ENCODE measurements at places on chromosomes 3 and 15.

GRCh38 chr3:102712896-102713295 is 278.1 kb downstream of the ZPLD1 start:
- no peak for DNase-seq

GRCh38 chr15:72888811-72889210 is 105.3 kb upstream of the ADPGK start:
- DNase-seq: no peak

DNA sequence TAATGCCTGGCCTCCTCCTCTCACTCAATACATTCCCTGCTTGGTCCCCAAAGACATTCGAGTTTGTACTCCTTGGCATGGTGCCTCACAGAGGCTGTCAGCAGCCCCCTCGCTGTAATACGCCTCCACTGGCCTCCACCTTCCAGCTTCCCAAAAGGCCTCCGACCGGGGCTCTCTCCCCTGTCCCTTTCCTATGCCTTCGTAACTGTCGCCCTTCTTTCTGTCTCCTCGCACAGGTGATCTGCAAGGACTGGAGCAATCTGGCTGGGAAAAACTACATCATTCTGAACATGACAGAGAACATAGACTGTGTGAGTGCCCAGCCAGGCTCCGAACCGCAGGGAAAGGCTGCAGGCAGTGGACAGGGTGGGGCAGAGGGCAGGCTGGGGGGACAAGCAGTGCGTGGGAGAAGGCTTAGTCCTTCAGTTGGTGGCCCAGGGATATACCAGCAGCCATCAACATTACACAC is 10.7 kb upstream of the ABTB1 start:
- no peak for DNase-seq

DNA sequence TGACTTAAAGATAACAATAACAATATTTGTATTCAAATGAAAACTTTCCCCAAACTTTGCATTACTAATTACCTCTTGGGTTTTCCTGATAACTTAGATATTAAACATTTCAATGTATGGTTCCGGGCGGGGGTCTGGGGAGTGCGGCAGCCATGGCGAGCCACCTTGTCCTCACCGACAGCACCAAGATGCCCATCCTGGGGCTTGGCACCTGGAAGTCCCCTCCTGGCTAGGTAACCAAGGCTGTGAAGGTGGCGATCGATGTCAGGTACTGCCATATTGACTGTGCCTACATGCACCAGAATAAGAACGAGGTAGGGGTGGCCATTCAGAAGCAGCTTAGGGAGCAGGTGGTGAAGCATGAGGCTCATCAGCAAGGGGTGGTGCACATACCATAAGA is 478.7 kb downstream of the CNTN3 start:
- DNase-seq: no peak

DNA sequence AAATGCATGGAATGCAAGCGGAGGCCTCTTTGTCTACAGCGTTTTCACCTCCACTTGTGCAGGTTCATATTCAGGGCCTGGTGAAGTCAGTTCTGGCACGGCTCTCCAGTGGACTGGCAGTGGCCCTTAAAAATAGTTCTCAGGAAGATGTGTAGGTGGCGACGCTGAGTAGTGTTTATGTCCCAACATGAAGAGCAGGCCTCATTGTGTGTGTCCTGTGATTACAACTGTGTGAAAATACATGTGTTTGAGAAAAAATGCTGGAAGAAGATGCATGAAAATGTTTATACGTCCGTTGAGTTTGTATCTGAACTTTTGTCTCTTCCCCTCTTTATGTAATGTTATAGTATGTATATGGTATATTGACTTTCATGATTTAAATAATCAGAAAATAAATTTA is 7.2 kb downstream of the LIPC start:
- DNase-seq: peak; percentile 32

GRCh38 chr15:54582863-54583643 is 604.8 kb downstream of the UNC13C start:
- DNase-seq: no peak

- no peak for DNase-seq
Observed at GRCh38 chr3:73718326-73719110, 93.8 kb upstream of the PDZRN3 start.

- DNase-seq: no peak
Observed at GRCh38 chr3:156273111-156273694, 152.8 kb downstream of the KCNAB1 start.

GRCh38 chr3:28948685-28949084 is 332.2 kb upstream of the RBMS3 start:
- DNase-seq: no peak

DNA sequence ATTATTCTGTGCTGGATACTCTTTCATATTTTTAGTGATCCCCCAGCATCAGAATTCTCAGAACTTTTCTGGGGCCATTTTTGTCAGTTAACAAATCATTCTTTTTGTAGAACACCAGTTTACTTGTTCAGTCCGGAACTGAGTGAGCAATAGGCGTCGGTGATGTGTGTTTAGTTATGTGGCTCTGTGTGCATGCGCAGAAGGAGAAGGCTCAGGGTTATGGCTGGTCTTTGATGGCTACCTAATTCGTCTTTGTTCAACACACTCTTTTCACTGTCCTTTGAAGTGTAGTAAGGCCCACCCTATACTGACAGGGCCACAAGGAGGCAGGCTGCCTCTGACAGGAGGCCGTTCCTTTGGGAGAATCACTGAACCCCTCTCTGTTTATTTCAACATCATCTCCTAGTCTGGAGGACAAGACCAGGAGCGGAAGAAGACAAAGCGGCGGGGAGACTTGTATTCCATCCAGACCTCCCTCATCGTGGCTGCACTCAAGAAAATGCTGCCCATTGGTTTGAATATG is 158.2 kb upstream of the CHRM5 start:
- no peak for DNase-seq

GRCh38 chr15:74584779-74585178 is 30.9 kb upstream of the CLK3 start:
- DNase-seq: no peak

DNA sequence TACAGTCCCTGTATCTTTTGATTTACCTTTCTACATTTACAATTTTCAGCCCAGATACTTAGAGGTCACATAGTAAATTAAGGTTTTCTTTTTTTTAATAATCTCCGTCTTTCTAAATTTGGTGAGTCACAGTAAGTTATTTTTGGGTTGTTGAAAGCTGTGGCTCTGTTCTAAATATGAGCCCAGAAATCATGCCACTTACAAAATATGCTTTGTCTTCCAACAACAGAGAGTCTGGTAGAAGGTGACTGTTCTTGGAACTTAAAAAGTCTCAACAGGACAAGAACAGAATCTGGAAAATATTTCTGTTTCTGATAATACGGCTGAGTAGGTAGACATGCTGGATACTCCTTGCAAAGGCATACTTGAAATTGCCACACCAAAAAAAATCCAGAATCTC is 16.0 kb downstream of the GOLGA8S start:
- DNase-seq: no peak

DNA sequence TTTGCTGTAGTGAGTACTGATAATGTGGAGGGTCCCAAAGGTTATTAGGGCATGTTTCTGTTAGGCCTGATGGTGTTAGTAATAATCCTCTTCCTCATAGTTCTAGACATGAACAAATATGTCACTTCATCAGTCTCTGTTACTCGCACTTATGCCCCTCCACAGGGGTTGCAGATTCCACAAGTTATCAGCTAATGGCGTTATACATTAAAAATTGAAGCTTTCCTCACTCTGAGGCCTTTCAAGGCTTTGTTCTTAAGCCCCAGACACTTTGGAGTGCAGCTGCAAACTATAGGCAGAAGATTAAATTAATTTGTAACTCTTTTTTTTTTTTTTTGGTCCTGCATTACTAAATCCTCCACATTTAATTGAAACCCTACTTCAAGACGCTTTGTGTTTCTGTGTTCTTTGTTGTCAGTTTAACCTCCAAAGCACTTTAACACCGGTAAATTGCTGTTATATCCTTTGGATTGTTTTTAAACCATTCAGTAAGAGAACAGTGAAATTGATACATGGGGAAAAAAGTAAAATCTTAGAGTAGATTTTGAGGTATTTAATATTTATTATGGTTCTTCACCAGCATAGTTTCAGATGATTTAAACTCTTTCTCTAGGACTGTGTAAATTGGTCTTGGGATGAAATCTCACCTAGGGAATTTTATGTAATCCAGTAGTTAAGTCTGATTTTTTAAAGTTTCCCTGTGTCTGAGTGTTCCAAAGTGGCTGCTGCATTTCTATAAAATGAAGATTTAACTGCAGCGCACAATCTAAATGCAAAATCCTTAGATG is 103.1 kb upstream of the SKOR1 start:
- DNase-seq: no peak

DNA sequence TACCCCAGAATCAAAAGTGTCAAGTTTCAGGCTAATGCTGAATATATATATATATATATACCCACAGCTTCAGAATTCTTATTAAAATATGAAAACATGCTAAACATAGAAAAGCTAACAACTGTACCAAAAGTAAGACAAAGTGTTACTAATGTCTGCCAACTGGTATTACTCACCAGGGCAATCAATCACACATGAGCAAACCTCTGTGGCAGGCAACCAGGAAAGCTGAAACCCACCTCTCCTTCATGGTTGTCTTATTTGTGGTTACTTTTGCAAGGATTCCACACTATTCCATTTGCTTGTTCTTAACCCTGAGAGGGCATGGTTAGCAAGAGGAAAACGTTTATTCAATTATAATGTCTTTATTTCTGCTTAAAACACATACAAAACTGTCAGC is 512.3 kb upstream of the MDFIC2 start:
- DNase-seq: no peak

DNA sequence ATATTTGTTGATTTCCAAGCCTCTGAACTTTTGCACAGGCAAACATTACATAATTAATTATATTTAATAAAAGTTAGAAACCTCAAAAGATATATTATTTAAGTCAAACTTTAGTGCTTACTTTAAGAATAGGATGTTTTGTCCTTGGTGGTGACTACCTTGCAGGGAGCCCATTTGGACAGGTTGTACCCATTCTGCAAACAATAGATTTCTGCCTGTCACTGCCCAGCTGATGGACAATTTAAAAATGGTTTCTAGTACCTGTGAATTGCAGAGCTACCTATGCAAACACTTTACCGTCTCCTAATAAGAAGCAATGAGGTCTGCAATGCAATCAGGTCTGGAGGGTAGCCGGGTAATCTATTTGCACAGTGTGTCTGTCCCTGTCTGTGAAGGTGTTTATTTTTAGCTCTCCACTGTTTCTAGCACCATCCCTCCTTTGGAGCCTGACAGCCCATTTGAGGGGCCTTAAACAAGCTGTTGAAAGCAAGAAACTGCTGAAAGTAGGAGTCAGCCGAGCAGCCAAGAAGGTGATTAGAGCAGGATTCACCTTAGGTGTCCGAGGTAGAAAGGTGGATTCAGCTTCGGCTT is 556.2 kb upstream of the CFAP20DC start:
- DNase-seq: no peak

GRCh38 chr3:56976651-56977560 is 83.6 kb upstream of the SPATA12 start:
- DNase-seq: no peak

DNA sequence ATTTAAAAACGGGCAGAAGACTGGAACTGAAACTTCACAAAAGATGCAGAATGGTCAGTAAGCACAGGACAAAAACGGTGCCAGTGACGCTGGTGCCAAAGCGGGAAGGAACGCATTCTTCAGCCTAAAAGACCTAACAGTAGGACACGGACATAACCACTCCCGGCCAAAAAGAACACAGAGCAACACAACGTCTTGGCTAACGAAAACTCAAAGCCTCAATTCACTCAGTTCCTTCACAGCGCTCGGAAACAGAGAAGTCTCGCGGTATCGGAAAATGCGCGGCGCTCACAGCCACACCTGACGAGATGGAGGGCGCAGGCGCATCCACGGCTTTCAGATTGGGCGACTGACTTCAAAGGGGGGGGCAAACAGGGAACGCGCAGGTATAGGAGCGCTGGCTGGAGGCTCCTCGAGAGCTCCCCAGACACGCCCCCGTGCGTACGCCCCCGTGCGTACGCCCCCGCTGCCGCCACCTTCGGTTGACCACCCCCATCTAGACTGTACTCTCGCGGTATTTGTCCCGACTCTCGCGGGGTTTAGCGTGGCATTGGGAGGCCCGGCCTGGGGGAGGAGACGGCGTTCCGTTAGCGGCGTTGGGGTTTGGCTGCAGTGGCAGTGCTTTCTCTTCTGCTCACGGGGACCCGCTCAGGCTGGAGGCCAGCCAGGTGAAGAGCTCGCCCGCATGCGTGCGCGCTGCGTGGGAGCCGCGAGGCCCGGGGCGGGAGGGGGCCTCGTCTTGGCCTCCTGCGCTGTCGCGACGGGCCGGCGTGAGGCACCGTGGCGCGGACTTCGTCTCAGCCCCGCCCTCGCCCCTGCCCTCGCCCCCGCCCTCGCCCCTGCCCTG is at the start of gene NKTR:
Gene NKTR, plus strand, starts transcription at position 576 of the 847 bp plus-strand sequence. CDS start 321 bp downstream, outside the sequence.
- DNase-seq: peak; percentile 97

DNA sequence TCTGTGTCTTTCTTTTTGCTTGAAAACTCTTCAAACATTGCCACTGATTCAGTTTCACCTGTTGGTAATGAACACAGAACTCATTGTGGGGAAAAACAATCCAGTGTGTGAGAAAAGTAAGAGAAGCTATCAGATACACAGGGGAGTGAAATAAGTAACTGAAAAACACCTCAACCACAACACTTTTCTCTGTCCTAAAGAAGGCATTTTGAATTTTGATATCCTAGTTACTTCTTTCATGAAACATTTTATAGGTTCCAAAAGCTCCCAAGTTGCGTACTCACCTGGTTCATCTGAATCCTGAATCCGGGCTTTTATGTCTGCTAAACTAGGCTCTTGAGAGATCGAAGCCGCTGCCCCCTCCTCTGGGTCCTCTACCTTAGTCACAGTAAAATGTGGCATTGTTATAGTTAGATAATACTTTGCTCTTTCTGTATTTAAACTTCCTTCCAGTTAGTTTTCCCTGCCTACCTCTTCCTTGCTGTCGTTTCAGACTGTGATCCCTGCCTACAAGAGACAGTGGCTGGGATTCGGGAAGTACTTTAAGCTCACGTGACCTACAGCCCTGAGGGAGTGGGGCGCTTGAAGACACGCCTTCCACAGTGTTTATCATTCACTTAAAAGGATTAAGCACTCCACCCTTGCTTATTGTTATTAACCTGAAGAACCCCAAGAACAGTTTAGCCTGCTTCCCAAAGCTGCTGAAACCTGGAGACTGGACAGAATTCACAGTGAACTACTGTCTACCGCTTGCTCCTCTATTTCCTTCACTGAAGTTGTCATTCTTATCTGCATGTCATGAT is 19.1 kb downstream of the SLC12A6 start:
- DNase-seq: peak; percentile 89

GRCh38 chr3:19248143-19248542 is 99.8 kb downstream of the KCNH8 start:
- DNase-seq: no peak

DNA sequence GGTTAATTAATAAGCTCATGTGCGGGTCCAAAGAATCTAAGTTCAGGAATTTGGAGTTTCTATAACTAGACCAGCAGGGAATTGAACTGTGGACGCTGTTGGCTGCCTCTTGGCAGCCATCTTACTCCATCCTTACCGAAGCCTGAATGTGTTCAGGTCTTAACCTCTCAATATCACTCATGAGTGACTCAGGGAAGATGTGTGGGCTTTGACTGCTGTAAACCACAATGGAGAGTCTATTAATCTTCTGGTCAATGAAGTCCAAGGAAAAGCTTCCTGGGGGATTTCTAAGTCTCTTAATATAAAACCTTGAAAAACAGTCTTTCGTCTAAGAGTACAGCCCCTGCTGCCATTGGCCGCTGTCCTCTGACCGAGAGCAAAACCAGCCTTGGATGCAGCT is 46.7 kb upstream of the OXTR start:
- no peak for DNase-seq

Data from HAP-1 (cell line).